ENCODE measurements at places on chromosomes 1 and 21.

- DNase-seq: no peak
Measured at GRCh38 chr1:85898861-85899260, 190.6 kb upstream of the ZNHIT6 start.

GRCh38 chr1:12580054-12580887 is 37.7 kb downstream of the DHRS3 start:
- no peak for DNase-seq

GRCh38 chr1:33086384-33086850 is 5.5 kb downstream of the AZIN2 start:
- DNase-seq: peak; percentile 53

DNA sequence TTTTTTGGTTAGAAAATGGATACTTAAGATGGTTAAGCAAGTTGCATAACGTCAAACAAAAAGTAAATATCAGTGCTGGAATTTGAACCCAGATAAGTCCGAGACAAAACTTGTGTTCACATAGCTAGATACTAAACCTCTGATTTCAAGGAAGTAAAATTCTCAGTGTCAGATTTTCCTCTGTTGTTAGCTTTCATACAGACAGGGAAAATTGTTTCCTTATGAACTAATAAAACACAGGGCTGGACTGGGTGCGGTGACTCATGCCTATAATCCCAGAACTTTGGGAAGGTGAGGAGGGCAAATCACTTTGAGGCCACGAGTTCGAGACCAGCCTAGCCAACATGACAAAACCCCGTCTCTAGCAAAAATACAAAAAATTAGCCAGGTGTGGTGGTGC is 51.3 kb downstream of the PCNX2 start:
- DNase-seq: no peak

DNA sequence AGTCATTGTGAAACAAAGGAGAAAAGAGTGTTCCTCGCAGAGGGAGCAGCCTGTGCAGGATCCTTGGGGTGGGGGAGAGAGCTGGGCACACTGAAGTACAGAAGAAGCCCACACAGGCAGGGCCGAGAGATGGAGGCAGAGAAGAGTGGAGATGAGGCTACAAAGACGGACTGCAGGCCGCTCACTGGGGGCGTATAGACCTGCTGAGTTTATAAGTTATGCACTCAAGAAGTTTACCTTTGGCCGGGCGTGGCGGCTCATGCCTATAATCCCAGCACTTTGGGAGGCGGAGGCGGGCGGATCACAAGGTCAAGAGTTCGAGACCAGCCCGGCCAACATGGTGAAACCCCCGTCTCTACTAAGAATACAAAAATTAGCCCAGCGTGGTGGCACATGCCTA is 7.6 kb upstream of the SLAMF9 start:
- DNase-seq: no peak
